ENCODE measurements at places on chromosomes 4 and X. TPM values are rescaled to one million over a fixed set of nuclear protein-coding genes. Genes with fewer than 3 reads are reported as not detected.

Gene SPATA18
- total RNA-seq: 8.1 TPM

Gene VMA21
- 33.8 TPM for total RNA-seq

Gene CABS1
- total RNA-seq: 2.4 TPM

Gene CTAG1A
- 11.8 TPM for total RNA-seq

Gene SSX4
- not detected for total RNA-seq

Gene CENPI
- total RNA-seq: 1.9 TPM

Gene CACNA1F
- 0.17 TPM for total RNA-seq

Gene GABRA4
- not detected for total RNA-seq

Gene OPN1LW
- total RNA-seq: not detected

Gene MFAP3L
- total RNA-seq: 32.2 TPM

Gene TLR3
- 4.3 TPM for total RNA-seq

Gene PITX2
- 2.0 TPM for total RNA-seq

Gene GPR34
- 8.2 TPM for total RNA-seq
